ENCODE measurements at places on chromosomes 5 and 9.

DNA sequence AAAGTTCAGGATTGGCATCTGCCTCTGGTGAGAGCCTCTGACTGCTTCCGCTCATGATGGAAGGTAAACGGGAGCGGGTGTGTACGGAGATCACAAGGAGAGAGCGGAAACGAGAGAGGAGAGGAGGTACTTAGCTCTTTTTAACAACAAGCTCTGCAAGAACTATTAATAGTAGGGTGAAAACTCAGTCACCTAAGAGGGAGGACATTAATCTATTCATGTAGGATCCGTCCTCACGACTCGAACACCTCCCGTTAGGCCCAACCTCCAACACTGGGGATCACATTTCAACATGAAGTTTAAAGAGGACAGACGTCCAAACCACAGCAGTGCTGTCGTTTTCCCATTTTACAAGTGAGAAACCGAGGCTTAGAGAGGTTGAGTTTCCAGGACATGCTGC lies 173.7 kb downstream of the SLC28A3 start:
- DNase-seq, result no peak

- peak; percentile 82 for DNase-seq
These were observed 39.1 kb downstream of the FGD3 start for GRCh38 chr9:92986176-92987119.

DNA sequence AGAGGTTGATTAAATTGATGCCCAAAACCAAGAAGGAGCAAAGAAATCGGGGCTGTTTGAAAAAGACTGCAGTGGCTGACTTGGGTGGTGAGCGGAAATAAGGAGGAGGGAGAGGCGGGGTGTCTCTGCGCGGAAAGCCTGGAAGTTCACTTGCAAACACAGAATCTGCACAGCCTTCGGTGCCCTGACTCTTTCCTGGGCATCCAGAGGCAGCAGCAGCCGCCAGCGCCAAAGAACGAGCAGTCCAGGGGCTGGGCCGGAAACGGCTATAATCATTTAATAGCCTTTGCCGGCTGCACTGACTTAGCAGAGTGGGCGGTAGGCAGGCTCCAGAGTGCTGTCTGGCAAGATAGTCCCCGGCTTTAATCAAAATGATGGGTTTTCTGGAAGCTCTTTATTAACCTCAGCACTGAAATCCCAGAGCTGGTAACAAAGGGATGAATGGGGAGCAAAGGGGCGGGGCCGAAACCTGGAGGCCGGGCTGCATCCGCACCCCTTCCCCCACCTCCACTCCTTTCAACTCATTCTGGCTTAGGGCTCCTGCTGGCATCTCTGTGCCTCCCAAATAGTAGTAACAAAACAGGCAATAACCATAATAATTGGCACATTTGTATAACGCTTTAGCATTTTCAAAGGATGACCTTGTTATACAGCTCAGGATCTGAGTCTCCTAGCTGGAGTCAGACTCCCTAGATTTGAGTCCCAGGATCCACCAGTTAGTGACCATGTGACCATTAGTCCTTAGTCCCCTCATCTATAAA lies 35.7 kb downstream of the PCDHAC2 start:
- DNase-seq, result peak; percentile 92

- no peak for DNase-seq
These were observed 22.7 kb upstream of the CDKN2B start for GRCh38 chr9:22031655-22032411.

Measured in NCI-H69 (cell line).